ENCODE measurements at places on chromosomes 11 and 22.

DNA sequence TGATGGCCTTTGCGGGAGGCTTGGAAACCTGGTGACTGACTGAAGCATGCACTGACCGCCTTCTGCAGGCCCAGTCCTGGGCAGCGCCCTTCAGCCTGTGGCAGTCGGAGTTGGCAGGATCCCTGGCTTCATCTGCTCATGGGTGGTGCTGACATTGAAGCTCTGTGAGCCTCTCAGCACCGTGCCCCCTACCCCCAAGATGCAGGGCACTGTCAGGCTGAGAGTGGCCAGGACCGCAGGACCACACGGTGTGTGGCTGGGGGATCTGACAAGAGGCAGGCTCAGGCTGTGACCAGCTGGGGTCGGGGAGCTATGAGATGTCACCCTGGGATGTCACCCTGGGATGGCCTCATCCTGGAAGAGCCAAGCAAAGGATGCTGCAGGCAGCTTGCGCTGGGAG lies 32.7 kb downstream of the TBC1D22A start:
- DNase-seq: no peak

DNA sequence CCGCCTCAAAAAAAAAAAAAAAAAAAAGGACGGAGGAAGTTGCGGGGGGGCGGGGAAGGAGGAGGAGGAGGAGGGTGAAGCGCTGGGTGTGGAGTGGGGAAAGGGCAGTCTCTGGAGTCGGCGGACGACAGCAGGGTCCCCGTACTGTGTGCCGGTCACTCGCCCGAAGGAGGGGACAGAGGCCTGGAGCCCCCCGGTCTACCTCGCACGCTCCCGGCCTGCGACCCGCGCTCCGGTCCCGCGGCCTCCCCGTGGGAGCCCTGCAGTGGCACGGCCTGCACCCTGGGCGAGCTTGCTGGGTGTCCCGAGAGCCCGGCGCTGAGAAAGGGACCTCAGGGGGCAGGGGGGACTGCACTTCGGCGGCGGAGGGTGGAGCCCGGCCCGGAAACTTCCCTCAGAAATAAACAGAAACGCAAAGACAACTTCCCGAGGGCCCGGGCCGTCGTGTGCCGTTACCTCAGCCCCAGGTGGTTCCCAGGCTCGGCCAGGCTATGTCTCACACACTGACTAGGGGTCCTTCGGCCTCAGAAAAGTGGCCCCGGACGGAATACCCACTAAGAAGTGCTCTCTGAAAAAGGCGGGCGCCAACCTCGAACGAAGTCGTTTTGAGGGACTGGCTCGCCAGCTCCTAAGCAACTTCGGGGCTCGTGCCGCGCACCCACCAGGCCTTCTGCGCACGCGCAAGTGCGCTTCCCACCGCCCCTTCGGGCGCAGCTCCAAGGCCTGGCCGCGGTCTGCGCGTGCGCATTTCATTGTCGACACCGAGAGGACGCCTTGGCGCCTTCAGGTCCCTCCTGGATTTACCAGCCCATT lies at the start of gene MAJIN:
MAJIN (minus strand) TSS at position 688 of the 813 bp plus-strand sequence. CDS start 12,703 bp downstream, outside the sequence.
- DNase-seq: peak; percentile 86

- DNase-seq: no peak
Measured at GRCh38 chr22:45731798-45732495, 60.3 kb downstream of the ATXN10 start.

DNA sequence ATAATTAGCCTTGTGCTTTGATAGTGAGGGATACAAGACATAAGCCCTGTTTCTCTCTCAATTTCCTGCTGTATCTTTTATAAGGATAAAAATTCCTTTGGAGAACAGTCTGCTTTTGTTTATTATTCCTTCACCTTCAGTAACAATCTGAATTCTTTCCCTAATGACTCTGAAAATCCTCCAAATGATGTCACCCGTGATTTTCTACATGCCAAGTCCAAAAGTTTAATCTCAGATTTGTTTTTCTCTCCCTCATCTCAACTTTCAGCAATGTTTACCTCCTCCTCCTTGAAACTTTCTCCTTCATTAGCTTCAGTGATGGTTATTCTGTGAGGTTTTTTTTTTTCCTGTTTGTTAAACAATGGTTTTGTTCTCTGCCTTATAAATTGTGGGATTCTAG lies 2.2 kb downstream of the OR51E2 start:
- DNase-seq: no peak

DNA sequence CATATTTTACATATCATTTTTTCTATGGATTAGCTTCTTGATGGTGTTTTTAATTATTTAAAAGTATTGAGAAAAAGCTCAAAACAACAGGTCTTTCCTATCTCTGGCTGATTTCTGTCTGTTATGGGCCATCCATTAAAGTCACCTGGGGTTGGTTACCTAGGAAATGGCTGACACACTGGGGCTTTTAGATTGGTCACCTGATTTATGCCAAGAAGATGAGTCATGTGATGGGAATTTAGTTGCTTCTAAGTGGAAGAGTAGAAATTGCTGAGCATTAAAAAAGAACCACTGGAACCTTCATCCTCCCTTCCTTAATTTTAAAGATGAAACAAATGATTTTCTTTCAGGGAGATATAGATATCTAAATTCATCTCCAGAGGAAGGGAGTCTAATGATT lies 48.8 kb upstream of the LARGE1 start:
- DNase-seq: no peak

- DNase-seq: no peak
Measured at GRCh38 chr22:49412236-49412635, 415.4 kb downstream of the BRD1 start.

GRCh38 chr11:66101066-66101464 lies 31.0 kb downstream of the PACS1 start:
- DNase-seq: no peak

GRCh38 chr11:62851807-62852522 lies 12.6 kb upstream of the WDR74 start:
- no peak for DNase-seq

DNA sequence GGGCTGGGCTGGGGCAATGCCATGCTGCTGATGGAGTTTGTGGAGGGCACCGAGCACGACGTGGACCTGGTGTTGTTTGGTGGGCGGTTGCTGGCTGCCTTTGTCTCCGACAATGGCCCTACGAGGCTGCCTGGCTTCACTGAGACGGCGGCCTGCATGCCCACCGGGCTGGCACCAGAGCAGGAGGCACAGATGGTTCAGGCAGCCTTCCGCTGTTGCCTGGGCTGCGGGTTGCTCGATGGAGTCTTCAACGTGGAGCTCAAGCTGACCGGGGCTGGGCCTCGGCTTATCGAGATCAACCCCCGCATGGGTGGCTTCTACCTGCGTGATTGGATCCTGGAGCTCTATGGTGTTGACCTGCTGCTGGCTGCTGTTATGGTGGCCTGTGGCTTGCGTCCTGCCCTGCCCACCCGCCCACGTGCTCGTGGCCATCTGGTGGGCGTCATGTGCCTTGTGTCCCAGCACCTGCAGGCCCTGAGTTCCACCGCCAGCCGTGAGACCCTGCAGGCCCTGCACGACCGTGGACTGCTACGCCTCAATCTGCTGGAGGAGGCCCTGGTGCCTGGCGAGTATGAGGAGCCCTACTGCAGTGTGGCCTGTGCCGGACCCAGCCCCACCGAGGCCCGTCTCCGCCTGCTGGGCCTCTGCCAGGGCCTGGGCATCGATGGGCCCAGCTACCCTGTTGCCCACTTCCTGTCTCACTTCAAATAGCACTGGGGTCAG lies 4.2 kb upstream of the RPS6KB2 start:
- DNase-seq: no peak

Measured in stimulated activated CD8-positive, alpha-beta memory T cell treated with anti-CD3 and anti-CD28 coated beads, Interleukin-2, amount 100 ng/mL, for 1 hour (primary cell).